CD4-positive, alpha-beta T cell treated with Interleukin-4 for 1 hour (primary cell): ENCODE measurements at places on chromosomes 16 and 17.

DNA sequence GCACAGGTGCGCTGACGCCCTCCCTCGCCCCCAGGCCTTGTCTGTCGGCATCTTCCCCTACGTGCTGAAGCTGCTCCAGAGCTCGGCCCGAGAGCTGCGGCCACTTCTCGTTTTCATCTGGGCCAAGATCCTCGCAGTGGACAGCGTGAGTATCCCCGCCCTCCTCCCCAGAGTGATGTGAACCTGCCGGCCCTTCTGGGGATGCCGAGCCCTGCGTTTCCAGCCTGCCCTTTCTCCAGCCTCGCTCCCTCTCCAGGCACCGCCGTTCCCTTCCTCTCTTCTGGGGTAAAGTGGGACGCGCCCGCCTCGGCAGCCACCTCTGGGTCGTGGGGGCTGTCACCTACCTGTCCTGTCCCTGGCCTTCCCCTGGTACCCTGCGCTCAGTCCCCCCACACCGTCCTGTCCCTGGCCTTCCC, 133.9 kb upstream of the CHMP6 start:
- DNase-seq, result no peak

- DNase-seq, result no peak
These were observed 10.0 kb upstream of the MYCBPAP start for GRCh38 chr17:50498021-50498874.

DNA sequence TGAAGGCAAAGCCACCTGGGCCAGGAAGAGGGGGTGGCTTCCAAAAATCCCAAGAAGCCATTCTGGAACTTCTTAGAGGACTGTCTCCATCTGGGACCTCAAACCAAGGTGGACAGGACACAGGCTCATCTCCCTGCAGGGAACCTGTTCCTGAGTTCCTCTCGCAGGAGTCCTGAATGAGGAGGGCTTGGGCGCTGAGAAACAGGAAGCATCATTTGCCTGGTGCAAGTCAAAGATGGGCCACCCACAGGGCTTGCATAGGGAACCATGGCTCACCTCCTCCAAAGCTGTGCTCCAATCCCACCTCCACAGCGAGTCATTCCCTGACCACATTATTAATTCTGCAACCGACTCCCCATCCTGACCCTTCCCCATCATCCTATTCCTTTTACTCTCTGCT, 55.0 kb upstream of the RPL38 start:
- no peak for DNase-seq

- no peak for DNase-seq
These were observed 4.3 kb downstream of the CAMKK1 start for GRCh38 chr17:3888343-3889171.

- no peak for DNase-seq
These were observed 20.4 kb downstream of the VAC14 start for GRCh38 chr16:70780546-70780945.

- DNase-seq, result peak; percentile 23
These were observed 1.7 kb downstream of the CRAMP1 start for GRCh38 chr16:1613728-1614455.

DNA sequence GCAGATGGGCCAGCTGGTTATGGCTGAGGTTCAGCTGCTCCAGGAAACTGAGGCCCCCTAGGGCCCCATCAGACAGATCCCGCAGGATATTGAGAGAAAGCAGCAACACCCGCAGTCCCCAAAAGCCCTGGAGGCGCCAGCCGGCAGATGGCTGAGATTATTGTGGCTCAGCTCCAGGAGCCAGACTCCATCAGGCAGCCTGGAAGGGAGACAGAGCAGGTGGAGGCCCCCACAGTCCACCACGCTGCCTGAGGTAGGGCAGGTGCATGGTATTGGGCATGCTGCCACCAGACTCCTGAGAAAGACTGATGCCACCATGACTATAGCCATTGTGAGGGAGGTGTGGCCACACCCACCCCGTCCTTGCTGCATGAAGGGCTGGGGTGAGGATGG, 9.5 kb upstream of the TMEM101 start:
- no peak for DNase-seq

DNA sequence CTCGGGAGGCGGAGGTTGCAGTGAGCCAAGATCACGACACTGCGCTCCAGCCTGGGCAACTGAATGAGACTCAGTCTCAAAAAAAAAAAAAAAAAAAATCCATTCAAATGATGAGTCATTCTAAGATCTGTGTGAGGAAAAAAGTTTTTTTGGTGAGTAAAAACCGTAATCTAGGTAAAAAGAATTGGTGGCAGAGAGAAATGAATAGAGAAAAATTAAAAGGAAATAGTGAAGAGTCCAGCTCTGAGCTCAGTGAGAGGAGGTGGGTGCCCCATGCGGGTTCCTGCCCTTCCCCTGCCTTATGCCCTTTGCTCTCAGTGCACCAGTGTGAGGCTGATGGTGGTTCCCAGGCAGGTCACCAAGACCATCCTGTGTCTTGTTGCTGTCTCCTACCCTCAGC, 20.9 kb downstream of the GAN start:
- DNase-seq, result no peak

DNA sequence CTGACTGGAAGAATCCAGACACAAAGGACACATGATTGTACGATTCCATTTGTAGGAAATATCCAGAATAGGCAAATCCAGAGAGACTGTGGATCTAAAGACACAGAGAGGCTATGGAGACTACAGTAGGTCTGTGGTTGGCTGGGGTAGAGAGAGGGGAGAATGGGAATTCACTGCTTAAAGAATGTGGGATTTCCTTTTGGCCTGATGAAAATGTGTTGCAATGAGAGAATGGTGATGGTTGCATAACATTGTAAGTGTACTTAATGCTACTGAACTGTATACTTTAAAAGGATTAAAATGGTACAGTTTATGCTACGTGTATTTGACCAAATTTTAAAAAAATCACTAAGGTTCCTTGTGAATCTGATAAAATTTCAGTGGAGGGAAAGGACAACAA, 62.1 kb downstream of the GPRC5B start:
- DNase-seq, result no peak

- peak; percentile 78 for DNase-seq
These were observed 98.9 kb downstream of the AATF start for GRCh38 chr17:37047631-37048104.

GRCh38 chr16:4846503-4846900, 586 bp downstream of the GLYR1 start:
- DNase-seq, result peak; percentile 41

DNA sequence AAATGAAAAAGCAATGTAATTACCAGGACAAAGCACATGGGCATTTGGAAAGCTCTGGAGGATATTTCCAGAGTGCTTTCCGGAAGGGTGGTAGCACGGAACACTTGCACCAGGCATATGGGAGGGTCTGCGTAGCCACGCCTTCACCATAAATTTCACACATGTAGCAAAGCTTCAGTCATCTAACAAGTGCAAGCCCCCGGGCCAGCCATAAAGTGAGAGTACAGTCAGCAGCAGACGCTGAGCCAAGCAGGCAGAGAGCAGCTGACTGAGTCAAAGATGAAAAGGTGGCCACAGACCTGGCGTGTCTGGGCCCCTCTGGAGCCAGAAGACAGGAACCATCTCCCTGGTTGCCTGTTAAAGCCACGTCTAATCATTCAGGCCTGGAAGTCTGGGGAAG, 130.6 kb downstream of the SEC14L1 start:
- DNase-seq, result no peak

DNA sequence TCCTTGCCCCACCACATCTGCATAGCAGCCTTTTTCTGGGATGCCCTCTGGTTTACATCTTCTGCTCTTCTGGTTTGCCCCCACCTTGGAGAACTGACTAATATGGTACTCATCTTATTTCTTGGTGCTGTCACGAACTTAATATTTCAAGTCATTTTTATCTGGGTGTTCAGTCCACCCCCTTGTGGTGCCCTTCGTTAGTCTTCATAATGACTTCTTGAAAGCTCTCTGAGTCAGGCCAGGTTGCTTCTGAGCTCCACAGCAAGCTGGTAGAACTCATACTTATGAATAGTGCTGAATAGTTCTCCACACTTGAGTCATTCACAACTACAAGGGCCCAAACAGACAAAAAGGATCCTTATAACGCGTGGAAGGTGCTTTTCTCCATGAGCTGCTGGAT, 35.8 kb upstream of the TEKT3 start:
- DNase-seq, result no peak

- no peak for DNase-seq
These were observed 11.2 kb upstream of the HELZ start for GRCh38 chr17:67256075-67256732.

GRCh38 chr16:80324371-80324770, 216.4 kb upstream of the DYNLRB2 start:
- DNase-seq, result no peak

GRCh38 chr17:1110862-1111598, 68.8 kb downstream of the ABR start:
- peak; percentile 78 for DNase-seq

- DNase-seq, result no peak
These were observed 48.5 kb downstream of the SNX11 start for GRCh38 chr17:48155889-48156611.

DNA sequence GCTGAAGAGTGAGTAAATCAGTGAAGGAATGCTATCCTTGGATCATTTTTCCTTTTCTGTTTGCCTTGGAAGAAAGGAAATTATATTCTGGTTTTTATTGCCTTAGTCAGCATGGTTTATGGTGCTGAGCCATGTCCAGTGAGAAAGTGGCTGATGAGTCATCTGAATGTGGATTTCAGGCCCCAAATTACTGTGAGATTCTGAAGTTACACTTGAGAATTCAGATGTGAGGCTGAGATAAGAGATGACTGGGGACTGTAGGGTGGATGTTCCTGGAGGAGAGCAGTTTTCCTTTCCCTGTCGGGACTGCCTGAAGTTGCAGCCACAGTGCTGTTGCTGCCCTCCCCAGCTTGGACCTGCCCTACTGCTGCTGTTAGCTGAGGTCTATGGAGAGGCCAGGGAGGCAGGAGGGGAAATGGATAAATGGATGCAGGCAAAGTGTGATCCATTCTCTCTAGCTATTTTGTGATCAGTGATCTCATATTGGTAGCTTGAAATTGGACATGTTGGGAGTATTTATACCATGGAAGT, 4.2 kb upstream of the MAP3K14 start:
- DNase-seq, result no peak

- no peak for DNase-seq
These were observed 21.2 kb downstream of the DRC3 start for GRCh38 chr17:17993852-17994251.

GRCh38 chr16:68907297-68907696, 64.0 kb downstream of the TANGO6 start:
- no peak for DNase-seq

DNA sequence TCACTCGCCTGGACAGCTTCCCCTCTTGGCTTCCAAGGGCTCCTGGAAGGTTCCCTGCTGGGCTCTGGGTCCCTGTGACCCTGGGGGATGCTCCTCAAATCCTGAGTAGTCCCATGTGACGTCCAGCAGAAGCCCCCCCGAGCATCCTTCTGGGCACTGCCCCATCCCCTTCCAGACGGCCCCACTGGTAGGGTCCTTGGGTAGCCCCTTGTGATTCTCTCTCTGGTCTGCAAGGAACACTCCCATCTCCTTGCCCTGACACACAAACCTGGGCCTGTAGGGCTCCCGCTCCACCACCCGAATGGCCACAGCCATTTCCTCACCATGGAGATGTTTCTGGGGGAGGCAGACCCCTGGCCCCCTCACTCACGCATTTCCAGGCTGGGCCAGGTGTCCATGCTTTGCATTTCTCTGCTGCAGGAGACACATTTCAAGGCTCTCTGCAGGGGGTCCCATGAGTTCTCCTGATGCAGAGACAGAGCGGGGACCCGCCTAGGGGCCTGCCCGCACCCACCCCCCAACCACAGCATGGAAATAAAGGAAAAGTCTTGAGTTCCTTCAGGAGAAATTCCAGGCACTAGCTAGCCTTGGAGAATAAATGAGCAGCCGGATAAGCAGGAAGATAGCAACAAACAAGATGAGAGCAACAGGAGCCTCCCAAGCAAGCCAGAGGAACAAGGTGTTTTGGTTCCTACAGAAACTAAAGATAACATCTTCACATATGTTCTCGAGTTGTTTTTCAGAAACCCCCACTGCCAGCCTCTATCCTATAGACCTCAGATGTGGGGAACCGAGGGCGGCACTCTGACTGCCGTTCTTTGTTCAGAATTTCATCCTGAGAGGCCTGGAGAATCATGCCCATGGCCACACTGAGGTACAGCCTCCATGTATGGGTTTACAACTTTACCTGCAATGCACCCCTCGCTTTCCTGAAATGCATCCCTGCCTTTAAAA, 128.8 kb downstream of the MGAT5B start:
- no peak for DNase-seq

GRCh38 chr17:28335201-28335958, at the start of the genes IFT20 and TNFAIP1:
IFT20 (minus strand) TSS chr17:28335472; CDS start chr17:28331985, 3,487 bp downstream.
TNFAIP1 (plus strand) TSS chr17:28335761; CDS start chr17:28339522, 3,761 bp downstream.
- peak; percentile 99 for DNase-seq

DNA sequence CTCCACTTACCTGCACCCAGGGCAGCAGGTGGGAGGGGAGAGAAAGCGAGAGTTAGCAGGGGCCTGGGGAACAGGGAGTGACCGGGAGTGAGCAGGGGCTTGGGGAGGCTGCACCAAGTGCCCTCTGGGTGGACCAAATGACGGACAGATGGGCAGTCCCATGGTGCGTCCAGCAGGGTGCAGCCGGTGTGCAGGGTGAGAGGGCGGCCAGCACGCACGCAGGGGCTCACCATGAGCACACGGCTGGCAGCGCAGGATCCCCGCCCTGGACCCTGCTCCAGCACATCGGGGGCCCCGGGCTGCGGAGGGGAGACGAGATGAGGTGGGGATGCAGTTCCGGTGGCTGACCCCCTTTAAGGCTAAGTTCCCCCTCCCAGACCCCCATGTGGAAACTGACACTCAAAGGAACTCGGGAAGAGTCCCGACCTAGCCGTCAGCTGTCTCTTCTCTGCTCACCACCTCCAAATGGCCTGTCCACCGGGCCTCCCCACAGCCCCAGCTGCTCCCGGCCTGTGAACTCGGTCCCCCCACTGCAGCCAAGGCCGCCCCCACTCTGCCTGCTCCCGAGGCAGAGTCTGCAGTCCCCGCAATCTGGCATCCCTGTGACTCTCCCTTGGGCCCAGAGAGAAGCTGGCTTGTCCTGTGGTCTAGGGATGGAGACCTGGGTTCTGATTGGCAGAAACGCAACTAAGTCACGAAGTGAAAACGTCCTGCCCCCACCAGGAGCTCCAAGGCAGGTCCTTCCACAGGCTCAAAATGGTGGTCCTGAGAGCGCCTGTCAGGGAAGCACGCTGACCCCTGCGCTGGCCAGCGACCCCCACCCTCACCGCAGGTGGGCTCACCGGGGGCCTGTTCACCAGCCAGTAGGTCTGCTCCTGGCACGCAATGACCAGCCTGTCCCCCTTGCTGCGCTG, 2.9 kb downstream of the RGS11 start:
- DNase-seq, result no peak

- DNase-seq, result no peak
These were observed 1.2 kb upstream of the PDIA2 start for GRCh38 chr16:281660-282255.

GRCh38 chr16:56211435-56211981, 20.2 kb downstream of the GNAO1 start:
- DNase-seq, result no peak

- DNase-seq, result no peak
These were observed 116.9 kb upstream of the CDH13 start for GRCh38 chr16:82509691-82510430.

DNA sequence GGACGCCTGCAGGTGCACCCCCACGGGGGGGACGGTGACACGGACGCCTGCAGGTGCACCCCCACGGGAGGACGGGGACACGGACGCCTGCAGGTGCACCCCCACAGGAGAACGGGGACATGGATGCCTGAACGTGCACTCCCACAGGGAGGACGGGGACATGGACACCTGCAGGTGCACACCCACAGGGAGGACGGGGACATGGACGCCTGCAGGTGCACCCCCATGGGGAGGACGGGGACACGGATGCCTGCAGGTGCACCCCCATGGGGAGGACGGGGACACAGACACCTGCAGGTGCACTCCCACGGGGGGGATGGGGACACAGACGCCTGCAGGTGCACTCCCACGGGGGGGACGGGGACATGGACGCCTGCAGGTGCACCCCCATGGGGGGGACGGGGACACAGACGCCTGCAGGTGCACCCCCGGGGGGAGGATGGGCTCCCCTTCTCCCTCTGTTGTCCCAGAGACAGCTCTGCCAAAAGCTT, 114.5 kb upstream of the METRNL start:
- no peak for DNase-seq
